ENCODE measurements at places on chromosomes 1 and 21.

DNA sequence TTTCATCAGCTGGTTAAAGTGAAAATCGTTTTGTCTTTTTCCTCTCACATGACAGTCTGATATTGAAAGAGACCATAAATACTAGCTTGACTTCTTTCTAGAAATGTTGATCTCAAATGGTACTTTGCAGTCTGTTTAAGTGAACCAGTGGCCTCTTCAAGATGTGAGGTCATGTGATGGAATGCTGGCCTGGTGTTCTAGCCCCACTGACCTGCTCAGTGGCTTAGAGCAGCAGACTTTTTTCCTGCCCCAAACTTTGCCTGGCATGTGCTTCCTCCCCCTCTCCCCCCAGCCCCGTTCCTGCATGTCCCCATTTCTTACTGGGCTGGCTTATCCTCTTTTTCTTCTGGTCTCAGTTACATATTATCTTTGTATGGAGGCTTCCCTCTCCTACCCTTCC lies 34.3 kb downstream of the ZYG11A start:
- no peak for DNase-seq

DNA sequence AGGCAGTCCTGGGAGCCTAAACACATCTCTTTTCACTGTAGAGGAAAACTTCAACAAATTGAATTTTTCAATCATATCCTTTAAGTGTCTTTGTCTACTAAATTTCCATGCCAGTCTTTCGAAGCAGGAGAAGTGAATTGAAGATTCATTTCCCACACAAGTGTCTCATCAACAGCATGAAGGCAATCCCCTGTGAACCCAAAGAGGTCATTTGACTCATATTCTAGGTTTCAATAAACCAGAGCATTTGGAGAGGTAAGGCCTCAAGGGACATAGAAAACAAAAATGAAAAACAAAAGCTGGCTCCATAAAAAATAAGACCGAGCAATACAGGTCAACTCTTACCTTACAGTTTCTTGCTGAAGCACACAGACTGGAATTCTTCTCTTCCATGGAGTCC lies 94.1 kb upstream of the ATP1B1 start:
- no peak for DNase-seq

GRCh38 chr1:236391008-236391407 lies 3.1 kb upstream of the EDARADD start:
- DNase-seq, result no peak

GRCh38 chr1:168163670-168164069 lies 15.1 kb upstream of the TIPRL start:
- DNase-seq, result no peak

DNA sequence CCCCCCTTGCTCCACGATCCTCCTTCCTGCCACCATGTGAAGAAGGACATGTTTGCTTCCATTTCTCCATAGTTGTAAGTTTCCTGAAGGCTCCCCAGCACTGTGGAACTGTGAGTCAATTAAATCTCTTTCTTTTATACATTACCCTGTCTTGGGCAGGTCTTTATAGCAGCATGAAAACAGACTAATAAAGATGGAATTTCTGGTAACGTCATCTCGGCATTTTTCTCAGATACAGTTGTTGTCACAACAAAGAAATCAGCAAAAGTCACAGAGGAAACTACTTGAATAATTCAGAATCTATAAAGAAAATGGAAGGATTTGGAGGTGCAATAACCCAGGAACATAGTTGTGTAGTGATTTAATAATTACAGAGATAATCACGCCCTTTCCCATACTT lies 4.4 kb downstream of the APCS start:
- DNase-seq, result no peak

GRCh38 chr1:203215573-203215972 lies 13.9 kb downstream of the CHIT1 start:
- no peak for DNase-seq

DNA sequence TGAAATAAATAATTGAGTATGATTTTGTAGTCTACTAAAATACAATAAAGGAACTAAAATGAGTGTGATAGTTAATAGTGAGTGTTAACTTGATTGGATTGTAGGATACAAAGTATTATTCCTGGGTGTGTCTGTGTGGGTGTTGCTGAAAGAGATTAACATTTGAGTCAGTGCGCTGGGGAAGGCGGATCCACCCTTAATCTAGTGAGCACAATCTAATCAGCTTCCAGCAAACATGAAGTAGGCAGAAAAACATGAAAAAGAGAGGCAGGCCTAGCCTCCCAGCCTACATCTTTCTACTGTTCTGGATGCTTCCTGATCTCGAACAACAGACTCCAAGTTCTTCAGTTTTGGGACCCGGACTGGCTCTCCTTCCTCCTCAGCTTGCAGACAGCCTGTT lies 1716.6 kb downstream of the MRPL39 start:
- no peak for DNase-seq

- DNase-seq, result no peak
Measured at GRCh38 chr1:8600336-8600735, 217.1 kb downstream of the RERE start.

DNA sequence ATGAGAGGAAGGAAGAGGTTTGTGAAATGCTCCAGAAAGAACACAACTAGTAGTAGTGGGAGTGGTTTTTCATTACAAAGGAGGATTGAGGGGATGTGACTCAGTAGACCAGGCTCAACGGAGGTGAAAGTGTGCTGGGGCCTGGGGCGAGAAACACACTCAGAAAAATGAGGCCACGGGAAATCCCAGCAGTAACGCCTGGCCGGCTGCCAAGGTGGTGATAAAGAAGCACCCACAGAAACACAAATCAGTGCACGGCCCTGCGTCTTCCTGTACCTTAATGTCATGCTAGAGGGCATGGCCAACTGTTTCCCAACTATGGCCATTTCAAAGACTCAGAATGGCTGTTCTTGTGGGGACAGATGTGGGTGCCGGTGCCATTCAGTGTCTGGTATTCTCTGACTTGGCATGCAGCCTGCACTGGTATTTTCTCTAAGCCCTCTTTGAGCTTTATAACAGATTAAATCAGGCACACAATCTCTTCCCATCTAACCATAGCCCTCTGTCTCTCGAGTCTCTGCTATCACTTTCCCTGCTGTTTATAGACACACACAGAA lies 38.2 kb downstream of the URB2 start:
- no peak for DNase-seq

- peak; percentile 15 for DNase-seq
Measured at GRCh38 chr1:157691285-157691920, 9.2 kb downstream of the FCRL3 start.

GRCh38 chr1:22606161-22606560 lies 30.3 kb upstream of the C1QA start:
- DNase-seq, result no peak

DNA sequence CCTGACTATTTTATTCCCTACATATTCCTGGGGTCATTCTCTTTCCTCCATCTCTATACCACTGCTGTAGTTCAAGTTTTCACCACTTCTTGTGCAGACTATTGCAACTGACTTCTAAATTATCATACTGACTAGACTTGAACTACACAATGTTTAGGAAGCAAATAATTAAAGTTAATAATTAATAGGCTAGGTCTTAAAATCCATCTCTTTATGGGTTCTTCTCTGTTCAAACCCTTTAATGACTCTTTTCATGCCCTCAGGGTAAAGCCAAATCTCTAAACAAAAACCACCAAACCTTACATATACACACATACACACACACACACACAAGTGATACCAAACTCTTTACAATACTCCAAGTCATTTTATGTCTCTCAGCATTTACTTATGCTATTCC lies 22.3 kb upstream of the MOB3C start:
- DNase-seq, result no peak

GRCh38 chr1:30035522-30036228 lies 687.7 kb downstream of the MATN1 start:
- DNase-seq, result no peak

GRCh38 chr1:46344481-46344880 lies 3.9 kb downstream of the NSUN4 start:
- no peak for DNase-seq

DNA sequence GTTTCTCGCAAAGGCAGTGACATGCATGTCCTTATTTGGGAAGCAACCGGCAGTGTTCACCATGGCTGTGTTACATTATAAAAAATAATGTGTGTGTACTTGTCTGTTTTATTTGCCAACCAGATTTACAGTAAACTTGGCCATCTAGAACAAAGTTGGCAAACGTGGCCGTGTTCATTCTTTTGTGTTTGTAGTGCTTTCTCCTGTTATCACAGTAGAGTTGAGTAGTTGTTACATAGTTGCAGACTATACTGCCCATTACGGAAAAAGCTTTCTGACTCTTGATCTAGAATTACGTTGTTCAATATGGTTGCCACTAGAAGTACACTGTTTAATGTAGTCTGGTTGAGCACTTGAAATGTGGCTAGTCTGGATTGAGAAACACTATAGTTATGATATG lies 19.4 kb downstream of the SOAT1 start:
- DNase-seq, result no peak

GRCh38 chr1:224262373-224263054 lies 67.5 kb downstream of the NVL start:
- no peak for DNase-seq

DNA sequence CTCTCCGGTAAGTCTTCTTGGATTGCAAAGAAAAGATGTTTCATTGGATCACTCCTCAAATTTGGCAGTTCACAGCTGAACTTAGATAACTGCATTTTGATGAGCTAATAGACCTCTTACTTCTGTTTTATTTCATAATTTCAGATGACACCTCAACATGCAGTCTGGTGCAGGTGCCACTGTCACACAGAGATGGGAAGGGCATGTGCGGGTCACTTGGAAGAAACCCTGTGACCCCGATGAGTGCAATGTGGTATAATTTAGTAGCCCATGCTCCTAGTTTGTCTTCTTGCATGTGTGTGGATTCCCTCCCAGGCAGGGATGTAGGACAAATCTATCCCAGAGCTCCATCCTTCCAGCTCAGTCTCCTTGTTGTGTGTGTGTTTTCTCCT lies 481 bp upstream of the SLAMF1 start:
- no peak for DNase-seq

DNA sequence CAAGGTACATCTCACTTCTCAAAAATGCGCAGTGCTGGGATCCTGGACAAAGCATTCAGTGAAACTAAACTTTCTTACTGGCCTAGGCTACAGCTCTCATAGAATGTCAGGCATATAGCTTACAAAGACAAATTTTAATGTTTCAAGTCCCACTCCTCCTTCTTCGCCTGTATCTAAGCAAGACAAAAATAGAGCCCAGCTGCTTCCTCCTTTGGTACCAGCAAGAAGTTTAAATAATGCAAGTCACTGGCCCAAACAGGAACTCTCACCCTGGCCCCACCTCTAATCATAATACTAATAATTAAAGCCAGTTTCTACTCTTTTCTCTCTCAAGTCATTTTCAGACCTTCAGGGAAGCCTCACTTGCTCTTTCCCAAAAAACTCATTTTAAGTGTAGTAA lies 1267.9 kb downstream of the MRPL39 start:
- no peak for DNase-seq

DNA sequence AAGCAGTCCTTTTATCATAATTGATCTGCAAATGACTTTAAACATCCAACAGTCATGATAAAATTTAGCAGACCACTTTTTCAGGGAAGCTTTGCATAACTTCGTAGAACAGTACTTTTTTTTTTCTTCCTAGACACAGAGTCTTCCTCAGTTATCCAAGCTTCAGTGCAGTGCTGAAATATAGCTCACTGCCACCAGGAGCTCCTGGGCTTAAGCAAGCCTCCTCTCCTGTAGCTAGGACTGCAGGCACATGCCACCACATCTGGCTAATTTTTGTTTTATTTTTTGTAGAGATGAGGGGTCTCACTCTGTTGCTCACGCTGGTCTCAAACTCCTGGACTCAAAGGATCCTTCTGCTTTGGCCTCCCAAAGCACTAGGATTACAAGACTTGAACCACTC lies 3.8 kb downstream of the F13B start:
- DNase-seq, result no peak

GRCh38 chr1:108858230-108858950 lies 1.5 kb upstream of the AKNAD1 start:
- DNase-seq, result no peak

GRCh38 chr1:213987422-213987926 lies 299 bp upstream of the PROX1 start:
- no peak for DNase-seq

DNA sequence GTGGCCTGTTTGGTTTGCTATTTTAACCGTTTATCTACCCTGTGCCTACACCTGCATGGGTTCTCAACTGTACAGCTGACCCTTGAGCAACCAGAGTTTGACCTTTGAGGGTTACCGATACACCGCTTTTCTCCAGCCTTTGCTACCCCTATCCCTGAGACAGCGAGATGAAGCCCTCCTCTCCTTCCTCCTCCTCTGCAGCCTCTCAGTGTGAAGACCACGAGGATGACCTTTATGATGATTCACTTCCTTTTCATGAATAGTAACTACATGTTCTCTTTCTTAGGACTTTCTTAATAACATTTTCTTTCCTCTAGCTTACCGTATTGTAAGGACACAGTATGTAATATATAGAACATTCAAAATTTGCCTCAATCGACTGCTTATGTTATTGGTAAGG lies 14.5 kb upstream of the RNF187 start:
- DNase-seq, result no peak

DNA sequence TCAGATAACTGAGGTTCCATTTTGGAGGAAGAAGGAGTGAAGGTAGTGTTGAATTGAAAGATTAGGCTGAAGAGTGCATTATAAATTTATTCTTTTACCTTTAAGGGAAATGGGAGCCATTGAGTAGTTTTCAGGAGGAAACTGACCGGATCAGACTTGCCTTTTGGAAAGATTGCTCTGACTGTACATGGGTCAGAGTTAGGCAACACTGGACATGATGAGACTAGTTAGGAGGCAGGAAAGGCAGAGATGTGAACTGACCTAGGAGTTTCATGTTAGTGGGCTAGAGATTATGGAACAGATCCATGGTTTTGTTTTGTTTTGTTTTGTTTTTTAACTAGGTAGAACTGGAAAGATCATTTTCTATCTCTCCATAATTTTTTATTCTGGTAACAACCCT lies 78.2 kb downstream of the SNX7 start:
- no peak for DNase-seq

- no peak for DNase-seq
Measured at GRCh38 chr1:15026117-15026489, 127.4 kb upstream of the TMEM51 start.

GRCh38 chr1:70071601-70072000 lies 133.8 kb downstream of the LRRC40 start:
- no peak for DNase-seq

GRCh38 chr1:112638110-112638428 lies 18.4 kb downstream of the CAPZA1 start:
- no peak for DNase-seq

DNA sequence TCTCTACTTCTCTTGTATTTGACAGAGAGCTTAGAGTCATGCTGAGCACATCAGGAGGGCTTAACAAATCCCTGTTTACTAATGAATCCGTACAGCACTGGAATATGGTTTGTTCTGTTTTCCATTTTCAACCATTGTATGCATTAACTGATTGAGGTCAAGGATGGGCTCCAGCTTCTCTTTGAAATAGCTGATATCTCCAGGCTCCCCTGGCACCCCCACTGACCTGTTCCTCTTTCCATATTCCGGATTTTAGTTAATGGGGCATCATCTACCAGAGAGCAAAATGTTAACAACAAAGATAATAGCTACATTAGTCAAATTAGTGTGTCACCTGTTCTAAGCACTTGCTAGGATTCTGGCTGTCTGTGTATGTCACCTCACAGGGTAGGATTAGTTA lies 57.6 kb downstream of the NENF start:
- DNase-seq, result no peak
